ENCODE measurements at places on chromosomes 16 and 17.
A peak's percentile ranks its signal among the peaks of the same experiment; 100 is the strongest.

DNA sequence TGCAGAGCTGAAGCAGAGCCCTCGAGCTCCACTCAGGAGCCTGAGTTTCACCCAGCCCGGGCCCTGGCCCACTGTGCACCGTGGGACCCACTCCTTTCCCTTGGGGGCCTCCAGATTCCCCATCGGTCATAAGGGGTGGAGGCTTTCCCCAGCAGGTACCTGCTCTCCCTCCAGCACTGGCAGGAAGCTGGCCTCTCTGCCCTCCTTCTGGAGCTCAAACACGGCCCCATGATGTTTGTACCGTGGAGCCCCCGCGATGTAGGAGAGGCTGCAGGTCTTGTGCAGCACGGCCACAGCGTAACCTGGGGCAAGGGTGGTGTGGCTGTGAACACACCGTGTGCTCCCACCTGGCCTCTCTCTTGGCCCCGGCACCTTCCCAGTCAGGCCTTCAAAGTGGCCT lies 29.9 kb downstream of the HASPIN start:
- no peak for DNase-seq

GRCh38 chr16:8808009-8808408 lies 10.4 kb downstream of the PMM2 start:
- no peak for DNase-seq

DNA sequence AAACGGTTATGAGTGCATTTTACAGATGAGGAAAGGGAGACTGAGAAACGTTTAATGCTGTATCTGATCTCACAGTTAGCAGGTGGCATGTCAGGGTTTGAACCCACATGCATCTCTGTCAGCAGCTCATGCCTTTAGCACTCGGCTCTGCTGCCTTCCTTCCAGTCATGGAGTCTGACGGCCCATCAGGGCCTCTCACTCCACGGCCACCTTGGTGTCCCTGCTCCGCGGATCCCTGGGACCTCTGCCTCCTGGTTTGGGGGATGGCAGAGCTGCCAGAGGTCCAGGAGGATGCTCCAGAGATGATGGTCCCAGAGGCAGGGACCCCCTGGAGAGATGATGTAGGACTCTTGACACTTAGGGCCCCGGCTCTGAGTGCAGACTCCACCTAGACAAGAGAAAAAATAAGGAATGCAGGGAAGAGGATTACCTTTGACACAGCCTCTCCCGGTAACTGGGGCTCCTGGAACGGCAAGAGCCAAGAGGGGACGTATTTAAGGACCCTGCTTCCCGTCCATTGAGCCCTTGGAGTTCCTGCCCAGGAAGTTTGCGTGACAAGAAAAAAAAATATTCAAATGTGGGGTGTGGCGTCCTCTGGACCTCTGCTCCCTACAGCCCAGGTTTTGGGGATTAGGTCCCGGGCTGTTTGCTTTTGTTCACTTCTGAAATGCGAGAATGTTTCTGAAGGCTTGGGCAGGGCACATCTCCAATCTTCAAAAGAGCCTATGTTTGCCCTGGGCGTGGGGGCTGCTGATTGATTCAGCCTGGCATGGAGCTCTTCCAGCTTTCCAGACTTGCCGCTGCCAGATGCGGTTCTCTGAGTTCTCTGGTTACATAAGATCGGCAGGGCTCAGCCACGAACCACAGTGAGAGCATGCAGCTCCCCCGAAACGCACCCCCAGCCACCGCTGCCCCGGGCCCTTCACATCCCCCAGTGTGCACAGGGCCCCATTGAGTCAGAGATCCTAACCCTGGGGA lies at the start of gene ALDH3A1:
TSS of gene ALDH3A1 (minus strand) at position 470 of the 978 bp plus-strand sequence. CDS start 3,169 bp downstream, outside the sequence.
- peak; percentile 52 for DNase-seq

DNA sequence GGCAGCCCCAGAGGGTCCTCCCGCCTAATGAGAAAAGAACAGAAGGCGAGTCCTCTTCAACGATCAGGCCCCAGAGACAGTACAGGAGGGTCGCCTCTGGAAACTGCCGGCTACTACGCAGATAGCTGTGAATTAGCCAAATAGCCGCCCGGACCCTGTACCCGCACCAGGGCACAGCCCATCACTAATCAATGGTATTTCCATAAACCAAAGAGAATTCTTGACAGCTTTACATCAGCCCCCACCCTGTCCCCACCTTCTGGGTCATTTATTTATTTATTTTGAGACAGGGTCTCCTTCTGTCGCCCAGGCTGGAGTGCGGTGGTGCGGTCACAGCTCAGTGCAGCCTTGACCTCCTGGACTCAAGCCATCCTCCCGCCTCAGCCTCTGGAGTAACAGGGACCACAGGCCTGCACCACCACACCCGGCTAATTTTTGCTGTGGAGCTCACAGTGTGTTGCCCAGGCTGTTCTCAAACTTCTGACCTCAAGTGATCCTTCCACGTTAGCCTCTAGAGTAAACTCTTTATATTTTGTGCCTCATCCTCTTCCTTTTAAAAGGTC lies 805 bp upstream of the CLCN7 start:
- DNase-seq, result no peak

- DNase-seq, result no peak
These were observed 11.4 kb upstream of the CCL1 start for GRCh38 chr17:34374457-34374856.

DNA sequence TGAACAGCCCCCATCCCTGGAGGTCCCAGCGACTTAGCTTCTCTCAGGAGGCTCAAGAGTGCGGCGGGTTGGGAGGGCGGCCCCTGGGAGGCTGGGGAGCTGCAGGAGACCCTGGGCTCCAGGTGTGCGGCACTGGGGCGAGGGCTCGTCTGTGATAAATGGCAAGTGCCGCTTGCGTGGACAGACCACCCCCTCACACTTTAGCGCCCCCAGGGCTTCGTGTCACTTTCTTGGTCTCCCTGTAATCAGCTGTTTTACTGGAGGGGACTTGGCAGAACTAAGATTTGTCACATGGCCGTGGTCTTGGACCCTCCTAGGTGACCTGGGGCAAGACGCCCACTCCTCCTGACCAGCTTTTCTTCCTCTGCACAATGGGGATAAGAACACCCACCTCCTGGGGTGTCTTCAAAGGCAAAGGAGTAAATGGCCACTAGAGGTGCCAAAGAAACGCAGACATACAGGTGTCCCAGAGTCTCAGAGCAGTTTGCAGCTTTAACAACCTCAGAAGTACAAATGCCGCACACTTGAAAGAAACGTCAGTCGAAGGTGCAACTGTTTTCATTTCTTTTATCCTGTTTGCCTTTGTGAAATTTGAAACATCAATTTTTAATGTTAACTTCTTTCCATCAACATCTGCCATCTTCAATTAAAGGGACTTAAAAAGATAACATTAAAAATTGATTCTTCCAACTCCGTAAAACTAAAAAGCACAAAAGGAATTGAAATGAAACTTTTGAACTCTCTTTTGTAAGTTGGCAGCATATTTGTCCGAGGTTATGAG lies 946 bp downstream of the OSGIN1 start:
- no peak for DNase-seq

- DNase-seq, result peak; percentile 91
These were observed 96.1 kb upstream of the CDH5 start for GRCh38 chr16:66270333-66270927.

DNA sequence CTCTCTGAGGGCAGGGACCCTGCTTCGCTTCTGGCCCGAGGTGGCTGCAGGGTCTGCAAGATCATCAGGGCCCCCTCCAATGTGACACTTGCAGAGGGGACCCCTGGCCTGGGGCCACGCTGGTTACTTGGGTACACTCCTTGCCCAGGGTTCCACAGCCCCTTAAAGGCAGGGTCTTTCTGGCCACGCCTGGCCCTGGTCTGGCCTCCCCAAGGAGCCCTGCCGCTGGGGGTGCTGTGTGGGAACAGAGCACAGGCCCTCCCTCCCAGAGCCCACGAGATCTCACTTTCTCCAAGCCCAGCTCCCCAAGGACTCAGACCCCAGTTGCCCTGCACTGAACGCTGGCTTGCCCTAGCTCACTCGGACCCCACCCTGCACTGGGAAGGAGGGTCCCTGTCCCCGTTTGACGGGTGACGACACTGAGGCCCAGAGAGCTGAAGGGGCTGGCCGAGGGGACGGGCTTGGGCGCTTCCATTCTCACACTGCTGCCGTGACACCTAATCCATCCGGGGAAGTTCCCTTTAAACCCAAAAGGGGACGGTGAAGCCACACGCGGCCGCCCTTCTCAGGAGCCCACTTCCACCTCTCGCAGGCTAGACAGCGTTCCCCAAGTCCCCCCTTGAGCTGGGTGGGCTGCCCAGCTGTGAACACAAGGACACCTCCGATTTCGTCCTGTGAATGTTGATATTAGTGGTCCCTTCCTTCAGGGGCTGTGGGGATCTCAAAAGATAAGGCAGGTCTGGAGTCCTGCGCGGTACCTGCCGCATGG lies 26.9 kb upstream of the OSGIN1 start:
- no peak for DNase-seq

GRCh38 chr16:11410376-11411058 lies 65.3 kb downstream of the RMI2 start:
- DNase-seq, result no peak

DNA sequence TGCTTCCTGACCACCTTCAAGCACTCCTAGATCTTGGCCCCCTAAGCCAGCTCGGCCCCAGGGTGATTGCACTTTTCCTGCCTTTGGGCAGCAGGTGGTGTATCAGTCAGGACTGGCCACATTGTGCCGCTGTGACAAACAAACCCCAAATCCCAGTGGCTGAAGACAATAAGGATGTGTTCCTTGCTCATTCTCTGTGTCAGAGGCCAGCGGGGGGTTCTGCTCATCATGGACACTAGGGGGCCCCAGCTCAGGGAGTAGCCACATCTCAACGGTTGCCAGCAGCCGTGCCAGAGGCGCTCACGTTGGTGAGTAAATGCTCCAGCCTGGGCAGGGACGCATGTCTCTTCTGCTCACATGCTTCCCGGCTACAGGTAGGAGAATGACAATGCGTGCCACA lies 60.4 kb downstream of the ZDHHC7 start:
- no peak for DNase-seq

DNA sequence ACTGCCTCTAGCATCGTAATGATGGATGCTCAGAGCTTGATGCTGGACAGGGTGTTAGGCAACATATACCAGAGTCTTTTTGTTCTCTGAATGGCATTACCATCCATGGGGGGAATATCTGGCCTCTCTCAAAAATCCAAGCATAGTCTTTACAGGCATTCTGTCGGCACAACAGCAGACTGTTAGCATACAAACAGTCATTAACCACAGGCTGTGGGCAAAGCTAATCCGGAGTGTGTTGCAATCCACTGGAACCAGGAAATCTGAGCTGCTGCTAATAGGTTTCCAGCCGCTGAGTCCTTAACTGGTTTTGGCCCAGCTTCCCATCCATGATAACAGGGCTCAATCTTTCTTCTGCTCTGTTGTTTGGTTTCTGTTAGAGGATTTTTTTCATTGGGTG lies 371.9 kb downstream of the HS3ST3B1 start:
- no peak for DNase-seq

DNA sequence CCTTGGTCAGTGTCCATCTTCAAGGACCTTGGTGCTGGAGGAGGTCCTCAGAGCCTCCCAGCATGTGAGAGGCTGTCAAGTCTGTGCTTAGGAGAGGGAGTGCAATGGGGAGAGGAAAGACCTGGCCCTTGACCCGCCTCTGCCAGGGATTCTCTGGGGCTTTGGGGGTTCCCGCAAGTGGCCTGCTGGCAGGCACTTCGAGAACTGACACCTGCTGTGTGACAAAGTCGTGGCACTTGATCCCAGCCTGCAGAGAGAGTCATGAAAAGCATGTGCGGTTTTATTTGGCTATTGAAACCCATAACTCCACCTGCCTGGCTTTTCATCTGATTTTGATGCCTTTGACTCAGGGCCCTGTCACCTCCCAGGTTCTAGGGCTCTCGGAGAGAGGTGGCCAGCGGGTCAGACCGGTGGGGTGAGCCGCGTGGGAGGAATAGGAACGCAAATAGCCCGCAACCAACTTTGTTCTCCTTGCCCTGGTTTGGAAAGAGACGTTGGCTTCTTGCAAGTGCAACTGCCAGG lies 42.8 kb upstream of the GSE1 start:
- peak; percentile 47 for DNase-seq

GRCh38 chr16:57680842-57681375 lies 12.8 kb downstream of the ADGRG3 start:
- no peak for DNase-seq

DNA sequence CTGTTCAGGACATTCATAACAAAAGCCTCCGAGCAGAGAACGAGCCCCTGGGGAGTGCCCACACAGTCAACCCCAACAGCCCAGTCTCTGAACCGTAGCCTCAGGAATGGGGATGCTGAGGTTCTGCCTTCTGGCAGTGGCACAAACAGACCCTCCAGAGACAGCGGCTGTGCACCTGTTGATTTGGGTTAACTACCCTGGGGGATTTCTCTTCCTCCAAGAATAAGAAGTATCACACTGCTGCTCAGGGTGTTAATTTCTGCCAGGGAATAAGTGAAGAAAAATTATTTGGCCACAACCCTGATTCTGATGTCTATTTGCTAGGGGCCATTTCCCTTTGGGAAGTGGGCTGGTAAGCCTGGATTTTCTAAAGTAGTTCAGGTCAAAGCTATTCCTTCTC lies 51.0 kb upstream of the PIRT start:
- no peak for DNase-seq

- DNase-seq, result peak; percentile 65
These were observed 159.4 kb downstream of the ZNF423 start for GRCh38 chr16:49696414-49697101.

DNA sequence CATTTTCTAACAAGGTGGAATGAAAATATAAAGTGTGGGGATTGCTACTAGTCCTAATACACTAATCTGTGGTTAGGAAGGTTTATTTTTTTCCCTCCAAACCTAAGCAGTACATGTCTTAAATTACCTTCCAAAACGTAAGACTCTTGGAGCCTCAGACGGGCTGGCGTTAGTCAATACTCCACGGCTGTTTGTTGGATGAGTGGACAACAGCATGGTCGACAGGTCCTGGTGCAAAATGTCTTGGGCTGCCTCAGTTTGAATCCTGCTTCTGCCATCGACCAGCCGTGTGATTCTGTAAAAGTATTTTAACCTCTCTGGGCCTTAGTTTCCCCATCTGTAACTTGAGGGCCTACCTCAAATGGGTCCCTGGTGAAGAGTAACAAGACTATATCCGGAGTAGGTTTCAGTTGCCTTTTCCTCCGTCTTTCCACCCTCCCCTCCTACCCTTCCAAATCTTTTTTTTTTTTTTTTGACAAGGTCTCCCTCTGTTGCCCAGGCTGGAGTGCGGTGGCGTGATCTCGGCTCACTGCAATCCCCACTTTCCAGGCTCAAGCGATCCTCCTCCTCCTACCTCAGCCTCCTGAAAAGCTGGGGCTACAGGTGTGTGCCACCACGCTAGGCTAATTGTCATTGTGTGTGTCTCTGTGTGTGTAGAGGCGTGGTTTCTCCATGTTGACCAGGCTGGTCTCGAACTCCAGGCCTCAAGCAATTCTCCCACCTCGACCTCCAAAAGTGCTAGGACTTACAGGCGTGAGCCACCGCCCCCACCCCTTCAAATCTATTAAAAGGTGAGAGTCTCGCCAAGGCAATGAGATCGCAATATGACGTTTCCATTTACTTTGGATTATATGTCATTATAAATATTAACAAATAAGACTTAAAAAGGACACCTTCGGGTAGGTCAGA lies 5.8 kb downstream of the SCGB1C2 start:
- no peak for DNase-seq

DNA sequence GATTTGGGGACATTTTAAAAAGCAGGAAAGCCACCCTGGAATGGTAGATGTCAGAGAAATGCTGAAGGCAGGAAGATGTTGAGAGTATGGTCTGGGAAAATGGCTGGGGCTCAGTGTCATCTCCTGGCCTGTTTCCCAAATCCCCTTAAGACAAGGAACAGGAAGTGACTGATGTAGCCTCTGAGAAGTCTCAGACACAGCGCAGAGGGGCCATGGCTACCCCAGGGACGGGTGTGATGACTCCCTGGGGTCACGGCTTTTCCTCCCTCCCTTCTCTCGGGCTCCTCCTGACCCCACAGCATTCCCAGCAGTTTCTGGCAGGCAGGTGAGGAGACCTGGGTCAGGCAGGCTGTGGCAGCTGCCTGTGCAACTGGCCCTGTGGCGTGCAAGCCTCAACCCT lies 45.4 kb downstream of the RAP1GAP2 start:
- DNase-seq, result no peak
